ENCODE measurements at places on chromosomes 5 and 9.

DNA sequence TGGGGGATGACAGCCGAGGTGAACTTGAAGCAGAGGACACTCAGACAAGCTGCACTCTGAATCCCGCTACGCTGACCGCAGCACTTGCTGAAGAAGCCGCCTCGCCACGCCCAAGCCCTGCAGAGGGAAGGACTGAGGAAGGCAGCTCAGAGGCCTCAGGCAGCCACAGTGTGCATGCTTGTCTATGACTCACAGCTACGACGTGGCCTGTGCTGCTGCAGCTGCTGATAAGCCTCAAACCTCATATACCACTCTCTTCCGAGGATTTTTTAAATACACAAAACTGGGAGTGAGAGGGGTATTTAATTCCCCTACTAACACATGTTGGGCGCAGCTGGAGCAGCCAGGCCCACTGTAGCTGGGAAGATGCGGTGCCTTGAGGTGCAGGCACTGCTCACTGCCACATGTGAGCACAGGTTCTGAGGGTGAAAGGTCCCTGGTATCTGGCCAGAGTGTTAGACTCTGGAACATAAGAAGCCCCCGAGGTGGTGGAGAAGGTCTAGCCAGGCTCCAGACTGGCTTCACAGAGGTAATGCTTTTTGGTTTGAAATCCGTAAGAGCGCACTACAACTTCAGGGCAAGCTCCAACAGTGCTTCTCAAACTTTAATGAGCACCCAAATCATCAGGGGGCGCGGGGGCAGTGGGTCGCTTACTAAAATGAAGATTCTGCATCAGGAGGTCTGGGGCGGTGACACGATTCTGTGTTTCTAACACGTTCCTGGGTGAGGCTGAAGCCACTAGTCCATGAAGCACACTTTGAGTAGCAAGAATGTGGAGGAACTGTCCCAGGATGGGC lies 196.8 kb downstream of the AUH start:
- DNase-seq = peak; percentile 51

DNA sequence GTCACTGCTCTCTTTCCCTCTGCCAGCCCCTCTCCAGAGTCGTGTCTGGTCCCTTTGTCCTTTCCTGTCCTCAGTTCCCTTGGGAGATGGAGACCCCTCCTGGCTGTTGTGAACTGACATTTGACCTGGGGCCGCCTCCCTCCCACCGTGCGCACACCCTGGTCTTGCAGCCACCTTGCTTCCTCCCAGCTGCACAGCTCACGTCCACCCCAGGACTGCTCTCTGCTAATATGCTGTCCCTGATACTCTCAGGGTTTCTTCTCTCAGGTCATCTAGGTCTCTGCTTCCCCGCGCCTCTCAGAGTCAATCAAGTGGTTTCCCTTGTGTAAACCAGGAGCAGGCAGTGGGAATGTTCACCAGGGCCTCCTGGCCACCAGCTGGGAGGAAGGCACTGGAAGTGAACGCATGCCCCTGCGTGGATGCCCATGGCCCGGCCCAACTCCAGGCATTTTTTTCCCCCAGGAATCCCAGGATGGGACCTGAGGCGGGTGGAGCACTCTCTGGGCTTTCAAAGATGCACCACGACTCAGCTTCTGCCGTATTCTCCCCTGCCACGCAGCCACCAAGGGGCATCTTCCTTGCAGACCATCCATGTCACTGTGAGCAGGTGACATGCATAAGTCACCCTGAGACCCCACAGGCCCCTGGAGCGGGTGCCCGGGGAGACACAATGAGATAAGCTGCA lies 142.4 kb downstream of the OLFM1 start:
- DNase-seq = no peak

DNA sequence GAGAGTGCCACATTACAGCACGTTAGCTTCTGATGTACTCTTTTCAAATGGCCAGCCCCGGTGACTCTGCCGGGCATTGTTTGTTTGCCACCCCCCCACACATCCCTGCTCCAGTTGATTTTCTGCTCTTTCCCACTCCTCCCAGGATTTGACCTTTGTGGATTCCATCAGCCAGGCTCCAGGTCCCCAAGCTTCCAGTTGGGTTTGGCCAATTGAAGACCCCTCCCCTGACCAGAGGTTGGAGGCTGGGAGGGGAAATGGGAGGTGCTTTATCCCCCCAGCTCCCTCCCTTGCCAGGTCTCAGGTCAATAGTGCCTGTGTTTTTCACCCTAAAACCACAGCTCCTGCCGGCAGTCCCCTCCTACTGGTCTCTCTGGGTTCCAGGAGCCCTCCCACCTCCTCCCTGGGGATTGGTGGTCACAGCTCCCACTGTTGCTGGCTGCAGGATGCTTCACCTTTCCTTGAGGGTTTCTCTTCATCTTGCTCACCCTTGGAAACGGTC lies 34.9 kb downstream of the IRF1 start:
- DNase-seq = no peak

DNA sequence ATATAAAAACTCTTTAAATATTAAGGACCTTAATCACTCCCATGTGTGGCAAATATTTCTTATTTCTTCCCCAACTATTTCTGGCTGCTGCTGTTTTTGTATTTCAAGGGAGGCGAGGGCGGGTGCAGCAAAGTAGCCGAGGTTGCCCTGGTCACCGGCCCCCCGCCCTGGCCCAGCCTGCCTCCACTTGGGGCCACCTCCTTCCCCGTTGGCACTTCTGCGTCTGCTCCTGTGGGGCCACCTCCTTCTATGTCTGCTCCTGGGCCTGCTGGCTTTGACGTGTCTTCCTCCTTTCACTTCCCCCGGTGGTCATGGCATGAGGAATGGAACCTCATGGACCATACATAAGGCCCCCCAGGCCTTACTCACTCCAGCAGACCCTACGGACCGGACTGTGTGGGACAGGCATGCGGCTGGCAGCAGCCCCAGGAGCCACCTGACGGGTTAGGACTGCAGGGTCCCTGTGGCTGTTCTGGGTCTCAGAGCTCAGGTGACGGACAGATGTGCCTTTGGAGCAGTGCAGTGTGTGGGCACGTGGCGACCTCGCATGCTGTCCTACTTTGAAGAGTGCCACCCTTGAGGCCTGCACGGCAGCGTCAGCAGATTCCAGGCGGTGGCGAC lies 5.8 kb upstream of the ENTPD8 start:
- no peak for DNase-seq

GRCh38 chr5:175281714-175282113 lies 162.3 kb downstream of the DRD1 start:
- DNase-seq = no peak

GRCh38 chr5:165779505-165779904 lies 2274.1 kb downstream of the MAT2B start:
- no peak for DNase-seq

DNA sequence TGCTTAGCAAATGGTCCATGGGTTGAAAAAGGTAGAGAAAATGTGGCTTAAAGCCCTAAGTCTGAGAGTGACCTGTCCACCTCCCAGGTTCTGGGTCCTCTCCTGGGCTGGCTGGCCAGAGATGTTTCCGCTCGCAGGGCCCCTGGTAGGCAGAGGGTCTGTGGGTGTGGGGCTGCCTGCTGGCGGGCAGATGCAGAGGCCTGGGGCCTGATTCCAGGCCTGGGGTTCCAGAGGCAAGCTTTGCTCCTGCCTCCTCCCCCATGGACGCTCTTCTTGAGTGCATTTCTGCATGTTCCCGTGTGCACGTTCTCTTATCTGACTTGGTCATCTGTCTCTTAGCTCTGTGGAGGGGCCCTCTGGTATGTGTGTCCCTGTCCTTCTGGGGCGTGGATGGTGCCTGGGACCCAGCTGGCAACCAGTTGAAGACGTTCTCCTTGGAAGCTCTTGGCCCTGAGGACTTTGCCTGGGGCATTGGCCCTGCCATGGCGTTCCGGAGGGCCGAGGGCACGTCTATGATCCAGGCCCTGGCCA lies 3.8 kb downstream of the MIGA2 start:
- no peak for DNase-seq

DNA sequence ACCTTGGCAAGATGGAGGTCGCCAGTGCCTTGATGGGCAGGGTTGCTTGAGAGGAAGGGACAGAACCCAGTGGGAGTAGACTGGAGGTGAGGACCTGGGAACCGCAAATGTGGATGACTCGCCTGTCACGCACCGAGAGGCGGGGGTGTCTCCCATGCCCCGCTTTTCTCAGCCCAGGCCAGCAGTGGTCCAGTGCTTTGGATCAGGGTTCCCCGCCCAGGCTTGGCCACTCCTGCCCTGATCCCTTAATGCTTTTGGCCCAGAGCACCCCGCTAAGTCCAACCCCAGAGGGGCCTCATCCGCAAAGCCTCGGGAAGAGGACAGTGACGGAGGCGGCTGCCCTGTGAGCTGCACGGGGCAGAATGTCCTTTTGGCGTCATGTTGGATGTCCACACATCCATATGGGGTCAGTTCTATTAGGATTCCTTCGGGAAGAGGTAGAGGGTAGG lies 2.4 kb downstream of the MRPS2 start:
- no peak for DNase-seq

GRCh38 chr5:84715091-84715490 lies 330.4 kb upstream of the EDIL3 start:
- DNase-seq = no peak

DNA sequence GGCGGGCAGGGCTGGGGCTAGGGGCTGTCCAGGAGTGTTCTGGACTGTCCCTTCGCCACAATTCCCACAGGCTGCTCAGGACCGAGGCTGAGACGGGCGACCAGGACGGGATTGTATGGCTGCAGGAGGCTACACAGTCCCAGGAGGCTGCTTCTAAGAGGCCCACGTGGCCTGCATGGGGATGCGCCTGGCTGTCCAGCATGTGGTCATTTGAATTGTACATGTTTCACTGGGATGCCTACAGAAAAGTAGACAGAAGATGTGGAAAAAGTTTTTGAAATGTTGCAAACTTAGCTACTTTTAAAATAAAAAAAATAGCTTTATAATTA lies 32.6 kb upstream of the SPTLC1 start:
- DNase-seq = no peak

DNA sequence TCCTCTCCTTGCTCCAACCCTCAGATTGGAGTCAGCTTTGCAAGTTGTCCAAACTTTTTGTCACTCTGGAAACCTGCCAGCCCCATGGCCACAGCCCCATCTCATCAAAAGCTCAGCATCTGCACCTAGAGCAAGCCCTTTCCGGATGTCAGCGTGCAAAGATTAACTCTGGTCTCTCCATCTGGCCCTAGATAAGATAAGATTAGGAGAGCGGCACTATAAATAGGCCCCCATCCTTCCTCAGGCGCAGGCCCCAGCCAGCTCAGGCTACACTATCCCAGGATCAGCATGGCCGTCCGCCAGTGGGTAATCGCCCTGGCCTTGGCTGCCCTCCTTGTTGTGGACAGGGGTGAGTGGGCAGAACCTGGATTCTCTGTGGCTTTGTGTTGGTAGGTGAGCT lies at the start of gene SPINK4:
SPINK4 (plus strand) TSS at position 247 of the 400 bp plus-strand sequence; CDS start at position 289, 42 bp downstream.
- DNase-seq = no peak

DNA sequence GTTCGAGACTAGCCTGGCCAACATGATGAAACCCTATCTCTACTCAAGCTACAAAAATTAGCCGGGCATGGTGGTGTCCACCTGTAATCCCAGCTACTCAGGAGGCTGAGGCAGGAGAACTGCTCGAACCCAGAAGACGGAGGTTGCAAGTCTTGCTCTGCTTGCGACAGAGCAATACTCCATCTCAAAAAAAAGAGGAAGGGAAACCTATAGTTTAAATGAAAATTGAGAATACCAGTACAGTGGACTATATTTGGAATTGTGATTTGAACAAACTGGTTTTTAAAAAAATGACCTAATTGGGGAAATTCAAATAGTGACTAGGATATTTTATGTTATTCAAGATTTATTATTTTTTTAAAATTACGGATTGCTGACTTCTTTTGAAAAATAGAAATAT lies 33.2 kb downstream of the DIAPH1 start:
- no peak for DNase-seq

GRCh38 chr5:139655727-139656271 lies 7.7 kb downstream of the CXXC5 start:
- DNase-seq = no peak

DNA sequence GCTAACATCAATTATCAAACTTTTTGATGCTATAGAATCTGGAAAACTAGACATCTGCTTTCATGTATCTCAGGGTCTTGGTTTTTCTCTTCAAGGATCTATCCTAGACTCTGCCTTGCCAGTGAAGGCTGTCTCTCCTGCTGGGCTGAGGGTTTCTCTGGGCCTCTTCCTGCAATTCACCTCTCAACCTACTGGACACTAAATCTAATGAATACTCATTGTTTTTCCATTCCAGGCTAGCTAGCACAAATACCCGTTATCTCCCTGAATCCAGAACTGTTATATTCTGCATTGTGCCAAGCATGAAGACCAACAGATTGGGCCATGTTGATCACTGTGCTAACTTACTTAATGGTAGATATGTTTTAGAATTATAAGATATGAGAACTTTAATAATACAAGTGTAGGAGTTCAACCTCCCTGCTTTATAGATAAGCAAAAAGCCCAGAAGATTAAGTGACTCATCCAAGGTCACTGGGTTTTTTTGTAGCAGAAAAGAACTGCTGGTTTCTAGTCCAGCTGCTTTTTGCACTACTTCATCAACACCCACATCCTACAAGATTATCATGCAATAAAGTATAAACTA lies 56.5 kb upstream of the RNF38 start:
- DNase-seq = no peak

GRCh38 chr9:120985819-120986222 lies 59.2 kb upstream of the TRAF1 start:
- no peak for DNase-seq

DNA sequence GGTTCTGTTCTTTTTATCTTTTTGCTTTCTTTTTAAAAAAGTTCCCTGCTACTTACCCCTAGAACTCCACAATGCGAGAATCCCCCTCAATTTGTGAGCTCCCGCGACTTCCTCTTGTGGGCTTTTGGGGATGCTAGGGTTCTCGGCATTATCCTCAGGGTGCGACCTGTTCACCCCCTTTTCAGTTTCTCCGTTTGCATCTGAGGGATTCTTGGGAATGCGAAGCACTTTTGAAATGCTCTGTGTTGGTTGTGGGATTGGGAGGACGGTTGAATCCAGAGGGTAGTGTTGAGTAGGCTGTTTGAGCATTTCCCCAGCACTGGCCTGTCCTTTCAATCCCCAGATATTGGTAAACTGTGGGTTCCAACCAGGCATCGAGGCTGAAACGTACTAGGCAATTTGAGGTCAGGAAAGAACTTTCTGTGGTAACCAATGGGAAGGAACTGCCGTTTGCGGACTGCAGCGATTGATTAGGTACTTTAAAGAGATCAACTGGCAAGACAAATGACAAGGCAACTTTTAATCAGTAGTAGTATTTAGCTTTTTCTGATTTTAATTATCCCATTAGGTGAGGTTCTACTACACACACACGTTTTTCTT lies 415 bp downstream of the XRCC4 start:
- DNase-seq = peak; percentile 34

GRCh38 chr9:90251316-90251715 lies 391.3 kb downstream of the DIRAS2 start:
- DNase-seq = no peak

DNA sequence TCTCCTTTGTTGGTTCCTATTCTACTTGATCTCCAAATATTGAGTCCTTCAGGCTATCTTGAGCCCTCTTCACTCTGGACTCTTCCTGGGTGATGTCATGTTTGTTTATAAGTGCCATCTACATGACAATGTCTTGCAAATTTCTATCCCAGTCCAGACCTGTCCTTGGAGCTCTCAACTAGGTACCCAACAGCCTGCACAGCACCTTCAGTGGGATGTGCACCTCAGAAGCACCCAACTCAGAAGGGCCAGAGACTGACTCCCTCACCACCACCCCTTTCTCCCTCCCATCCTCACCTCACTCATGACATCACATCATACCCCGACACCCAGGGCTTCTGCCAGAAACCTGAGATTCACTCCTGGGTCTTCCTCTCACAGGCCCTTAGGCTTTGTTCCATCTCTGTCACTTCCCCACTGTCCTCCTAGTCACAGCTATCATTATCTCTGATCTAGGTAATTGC lies 14.4 kb downstream of the TXN start:
- DNase-seq = no peak

- no peak for DNase-seq
Measured at GRCh38 chr9:136242918-136243525, 2.6 kb downstream of the QSOX2 start.

GRCh38 chr5:56733580-56733979 lies 81.8 kb upstream of the MAP3K1 start:
- DNase-seq = no peak

Measured in CD4-positive, alpha-beta T cell treated with Interleukin-10 for 1 hour (primary cell).